NCI-H1048 (cell line): ENCODE measurements at places on chromosomes 1 and 21.
A peak's percentile ranks its signal among the peaks of the same experiment; 100 is the strongest.

GRCh38 chr1:10867914-10868598, 71.6 kb upstream of the CASZ1 start:
- no peak for DNase-seq

GRCh38 chr1:52927212-52928014, at the start of gene SCP2:
TSS of gene SCP2 (plus strand) at chr1:52927276. CDS start at chr1:52927397, 121 bp downstream.
- peak; percentile 53 for DNase-seq

- DNase-seq, result no peak
Observed at GRCh38 chr1:94336991-94337390, 81.2 kb upstream of the ABCD3 start.

DNA sequence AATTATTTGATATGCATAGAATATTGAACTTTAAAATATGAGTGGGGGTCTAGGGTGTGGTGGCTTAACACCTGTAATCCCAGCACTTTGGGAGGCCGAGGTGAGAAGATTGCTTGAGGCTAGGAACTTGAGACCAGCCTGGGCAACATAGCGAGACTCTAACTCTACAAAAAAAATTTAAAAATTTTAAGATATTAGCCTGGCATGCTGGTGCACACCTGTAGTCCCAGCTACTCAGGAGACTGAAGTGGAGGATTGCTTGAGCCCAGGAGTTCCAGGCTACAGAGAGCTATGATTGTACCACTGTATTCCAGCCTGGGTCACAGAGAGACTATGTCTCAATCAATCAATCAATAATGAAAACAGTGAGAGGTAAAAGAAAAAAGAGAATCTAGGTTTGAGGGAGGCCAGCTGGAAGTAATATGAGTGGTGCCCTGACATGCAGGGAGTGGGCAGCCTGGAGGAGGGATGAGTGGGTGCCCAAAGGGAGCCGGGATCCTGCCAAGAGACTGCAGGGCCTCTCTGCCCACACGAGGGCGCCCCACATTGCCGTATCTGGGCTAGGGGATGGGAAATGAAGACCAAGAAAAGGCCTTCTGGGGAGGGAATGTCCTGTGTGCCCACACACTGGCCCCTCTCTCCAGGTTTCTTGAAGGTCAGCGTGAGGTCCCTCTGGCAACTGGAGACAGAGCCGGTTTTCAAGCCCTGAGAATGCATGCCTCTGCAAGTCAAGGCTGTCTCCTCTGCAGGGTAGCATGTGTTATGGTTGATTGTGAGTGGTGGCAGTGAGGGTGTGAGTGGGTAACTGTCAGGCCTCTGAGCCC, 93.9 kb upstream of the PPM1J start:
- peak; percentile 40 for DNase-seq

DNA sequence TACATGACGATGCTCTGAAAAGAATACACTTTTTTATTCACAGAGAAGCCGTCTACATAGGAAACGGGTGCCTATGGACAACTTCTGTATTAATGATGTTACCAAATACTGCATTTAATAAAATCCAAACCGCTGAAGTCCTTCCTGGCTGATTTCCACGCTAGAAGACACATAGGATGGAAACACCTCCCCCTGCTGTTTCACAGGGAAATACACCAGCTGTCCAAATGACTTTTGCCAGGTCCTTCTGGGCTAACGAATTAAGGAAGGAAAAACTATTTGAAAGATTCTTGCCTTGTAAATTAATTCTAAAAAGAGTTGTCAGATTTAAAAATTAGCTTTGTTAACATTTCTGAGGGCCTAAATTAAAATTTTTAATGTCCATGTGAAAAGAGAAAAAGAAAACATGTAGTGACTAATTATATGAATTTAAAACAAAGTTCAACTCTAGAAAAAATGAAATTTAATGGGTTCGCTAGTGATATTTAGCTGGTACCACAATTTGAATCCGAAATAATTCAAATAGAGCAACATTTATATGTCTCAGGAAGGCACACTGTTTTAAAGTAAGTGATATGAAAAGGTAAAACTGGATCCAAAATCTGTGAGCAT, 146.0 kb downstream of the RERE start:
- DNase-seq, result peak; percentile 28

DNA sequence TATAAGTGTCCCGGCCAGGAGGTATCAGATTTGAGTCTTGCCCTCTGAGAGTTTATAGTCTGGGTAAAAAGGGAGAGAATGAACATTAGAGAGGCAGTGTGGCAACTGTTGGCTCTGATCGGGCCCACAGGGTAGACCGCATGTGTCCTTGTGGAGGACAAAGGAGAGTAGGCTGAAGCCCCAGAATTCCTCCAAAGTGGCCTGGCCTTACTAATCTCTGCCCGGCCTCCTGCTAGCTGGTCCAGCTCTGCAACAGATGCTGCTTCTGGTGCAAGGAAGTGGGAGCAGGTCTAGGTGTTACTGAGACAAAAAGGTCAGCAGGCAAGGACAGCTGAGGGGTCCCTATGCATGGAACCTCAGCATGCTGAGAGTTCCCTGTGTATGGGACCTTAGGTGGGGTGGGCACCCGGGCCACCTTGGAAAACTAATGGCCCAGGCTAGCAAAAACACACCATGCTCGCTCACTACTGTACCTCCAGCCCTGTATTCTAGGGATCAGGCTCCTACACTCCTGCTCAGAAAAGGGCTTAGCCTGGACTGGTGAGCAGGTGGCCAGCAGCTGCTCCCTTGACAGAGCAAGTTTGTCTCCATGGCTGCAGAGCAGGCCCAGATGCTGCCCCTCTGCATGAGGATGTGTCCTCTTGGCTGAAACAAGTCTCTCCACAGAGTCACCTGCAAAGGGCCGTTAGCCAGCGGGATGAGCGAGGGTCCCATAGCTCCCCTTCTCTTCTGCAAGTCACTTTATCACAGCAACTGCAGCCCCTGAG, 30.3 kb upstream of the RGS16 start:
- DNase-seq, result no peak

DNA sequence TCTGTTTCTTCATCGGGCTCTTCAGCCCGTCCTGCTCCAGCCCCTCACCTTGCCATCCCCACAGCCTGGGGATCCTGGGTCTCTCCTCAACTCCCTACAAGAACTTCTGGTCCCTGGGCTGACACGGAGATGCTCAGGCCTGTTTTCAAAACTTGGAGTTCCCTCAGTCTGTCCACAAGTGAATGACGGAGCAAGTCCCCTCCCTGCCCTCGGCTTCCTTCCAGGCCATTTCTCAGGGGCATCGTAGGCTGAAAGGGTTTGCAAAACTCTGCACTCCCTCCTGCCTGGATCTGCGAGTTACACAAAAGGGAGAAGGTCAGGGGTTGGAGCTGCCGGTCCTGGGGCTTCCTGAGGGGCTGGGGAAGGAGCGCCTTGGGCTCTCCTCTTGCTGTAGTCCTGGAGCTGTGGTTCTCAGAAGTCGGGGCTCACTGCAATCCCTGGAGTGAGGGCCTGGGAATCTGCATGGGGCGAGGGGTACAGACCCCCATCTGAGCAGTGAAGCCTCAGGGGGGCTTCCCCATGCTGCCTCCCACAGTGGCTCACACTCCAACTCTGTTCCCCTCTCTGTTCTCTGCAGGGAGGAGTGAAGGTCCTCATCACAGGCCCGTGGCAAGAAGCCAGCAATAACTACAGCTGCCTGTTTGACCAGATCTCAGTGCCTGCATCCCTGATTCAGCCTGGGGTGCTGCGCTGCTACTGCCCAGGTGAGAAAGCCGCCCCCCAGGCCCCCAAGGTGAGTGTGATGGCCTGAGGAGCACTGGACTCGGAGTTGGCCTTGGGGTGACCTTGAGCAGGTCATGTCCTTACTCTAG, 100.6 kb upstream of the VAMP3 start:
- DNase-seq, result no peak

- DNase-seq, result no peak
Observed at GRCh38 chr1:151661751-151662150, 49.9 kb downstream of the SNX27 start.

DNA sequence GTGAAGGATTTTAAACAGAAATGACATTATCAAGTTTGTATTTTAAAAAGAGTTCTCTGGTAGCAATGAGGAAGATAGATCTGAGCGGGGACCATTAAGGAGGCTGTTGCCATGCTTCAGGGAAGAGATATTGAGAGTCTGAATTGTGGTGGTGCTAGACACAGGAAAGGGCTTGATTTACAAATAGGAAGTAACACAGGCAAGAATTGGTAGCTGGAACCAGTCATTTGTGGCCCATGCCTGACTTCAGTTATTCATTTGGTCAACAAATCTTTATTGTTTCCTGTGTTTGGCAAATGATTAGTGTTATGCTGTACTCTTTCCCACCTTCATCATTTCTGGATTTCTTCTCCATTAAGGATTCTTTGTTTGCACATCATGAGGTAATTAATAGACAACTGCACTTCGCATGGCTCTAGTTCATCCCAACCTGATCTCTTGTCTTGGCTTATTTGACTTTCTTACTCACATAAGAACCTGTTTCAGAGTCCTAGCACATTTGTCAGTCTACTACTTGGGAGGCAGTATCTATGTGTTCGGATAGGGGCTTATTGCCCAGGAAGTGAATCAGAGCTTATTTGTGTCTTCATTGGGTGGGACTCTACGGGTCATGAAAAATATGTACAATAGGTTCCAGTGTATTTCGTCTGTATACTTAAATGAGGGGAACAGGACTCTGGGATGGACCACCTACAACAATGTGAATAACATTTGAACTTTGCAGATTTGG, 32.3 kb downstream of the EEIG2 start:
- DNase-seq, result no peak

DNA sequence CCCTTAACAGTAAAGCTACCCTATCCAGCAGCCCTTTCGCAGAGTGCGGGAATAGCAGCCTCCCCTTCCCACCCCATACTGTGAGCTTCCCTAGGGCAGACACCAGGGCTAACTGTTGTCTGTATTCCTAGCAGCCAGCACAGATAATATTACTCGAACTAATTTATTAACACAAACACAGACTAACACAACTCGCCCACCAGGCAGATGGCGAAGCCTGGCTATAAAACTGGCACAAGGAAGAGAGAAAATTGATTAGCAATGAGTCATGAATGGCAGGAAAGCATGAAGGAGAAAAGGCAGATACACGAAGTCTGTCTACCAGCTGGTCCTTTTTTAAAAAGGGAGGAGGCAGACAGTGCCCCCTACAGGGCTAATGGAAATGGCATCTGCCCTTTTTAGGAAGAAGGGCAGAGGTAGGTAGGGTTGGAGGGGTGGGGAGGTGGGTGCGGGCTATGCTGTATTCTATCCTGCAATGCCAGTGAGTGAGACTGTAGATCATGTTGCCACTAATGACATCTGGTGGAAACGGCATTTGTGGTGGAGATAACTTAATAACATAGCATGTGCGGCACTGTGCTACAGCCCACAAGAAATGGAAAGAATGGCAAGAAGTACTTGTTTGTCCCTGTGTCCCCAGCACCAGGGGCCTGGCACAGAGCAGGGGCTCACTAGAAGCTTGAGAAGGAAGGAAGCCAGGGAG, 30.6 kb upstream of the CTPS1 start:
- DNase-seq, result no peak

DNA sequence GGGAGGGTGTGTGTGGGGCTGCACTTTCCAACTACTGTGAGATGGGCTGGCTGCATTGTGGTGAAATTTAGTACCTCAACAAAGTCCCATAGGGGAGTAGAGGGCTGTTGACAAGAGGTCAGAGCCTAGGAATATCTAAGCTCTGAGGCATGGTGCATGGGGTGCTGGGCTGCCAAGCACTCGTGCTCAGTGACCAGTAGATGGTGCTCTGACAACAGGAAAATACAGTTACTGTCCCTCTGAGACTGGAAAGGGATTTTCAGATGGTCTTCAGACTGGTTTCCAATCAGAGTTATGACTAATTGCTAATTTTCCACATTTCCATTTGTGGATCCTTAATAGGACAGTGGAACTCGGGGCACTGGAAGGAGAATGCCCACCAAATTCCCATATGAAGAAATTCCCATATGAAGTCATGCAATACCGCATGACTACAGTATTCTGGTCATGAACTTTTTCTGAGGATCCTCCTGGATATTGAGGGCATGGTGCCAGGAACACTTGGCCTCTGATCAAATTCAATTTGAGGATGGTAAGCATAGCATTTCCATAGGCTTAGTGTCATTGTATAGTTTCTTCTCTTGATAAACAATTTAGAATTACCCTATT, 4.1 kb upstream of the CACNA1E start:
- DNase-seq, result peak; percentile 66

GRCh38 chr1:97499667-97500066, 421.2 kb downstream of the DPYD start:
- no peak for DNase-seq

DNA sequence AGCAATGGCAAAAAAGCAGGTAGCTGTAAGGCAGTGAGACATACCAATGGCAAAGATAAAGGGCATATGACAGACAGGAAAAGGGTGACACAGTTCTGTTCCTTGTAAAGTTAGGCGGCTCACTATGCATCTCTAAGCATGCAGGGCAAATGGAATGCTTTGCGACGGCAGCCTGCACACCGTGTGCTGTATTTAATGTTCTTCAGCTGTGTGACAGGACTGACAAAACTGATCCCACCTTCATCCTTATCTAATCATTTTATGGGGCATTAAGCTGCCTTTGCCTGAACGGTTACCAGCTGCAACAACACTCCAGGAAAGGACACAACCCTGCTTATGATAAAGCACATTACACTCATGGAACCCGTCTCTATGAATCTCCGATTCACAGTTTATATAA, 80.5 kb upstream of the VAV3 start:
- no peak for DNase-seq

DNA sequence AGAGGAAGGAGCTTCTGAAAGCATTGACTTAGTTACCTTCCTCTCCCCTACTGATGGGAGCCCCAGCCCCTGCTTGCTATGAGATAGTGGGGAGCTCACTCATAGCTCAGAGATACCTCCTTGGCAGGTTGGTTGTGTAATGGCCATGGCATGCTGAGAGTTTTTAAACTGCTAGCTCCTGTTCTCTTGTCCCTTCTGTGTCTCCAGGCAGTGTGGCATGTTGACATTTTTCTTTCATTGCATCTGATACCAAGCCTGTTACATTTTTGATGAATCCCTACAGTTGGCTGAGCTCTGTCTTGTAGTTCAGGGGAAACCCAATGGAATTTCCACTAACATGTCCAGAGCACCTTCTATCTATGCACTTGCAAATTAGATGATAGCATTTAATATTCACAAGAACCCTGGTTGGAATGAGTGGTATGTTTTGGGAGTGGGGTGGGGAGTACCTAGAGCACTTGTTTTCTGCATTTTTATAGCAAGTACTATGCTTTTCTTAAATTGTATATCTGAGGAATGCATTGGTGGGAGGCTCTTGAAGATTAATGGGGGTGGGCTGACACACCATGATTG, 39.1 kb upstream of the EFCAB14 start:
- DNase-seq, result no peak

GRCh38 chr1:165823552-165824268, 3.7 kb upstream of the UCK2 start:
- DNase-seq, result no peak

DNA sequence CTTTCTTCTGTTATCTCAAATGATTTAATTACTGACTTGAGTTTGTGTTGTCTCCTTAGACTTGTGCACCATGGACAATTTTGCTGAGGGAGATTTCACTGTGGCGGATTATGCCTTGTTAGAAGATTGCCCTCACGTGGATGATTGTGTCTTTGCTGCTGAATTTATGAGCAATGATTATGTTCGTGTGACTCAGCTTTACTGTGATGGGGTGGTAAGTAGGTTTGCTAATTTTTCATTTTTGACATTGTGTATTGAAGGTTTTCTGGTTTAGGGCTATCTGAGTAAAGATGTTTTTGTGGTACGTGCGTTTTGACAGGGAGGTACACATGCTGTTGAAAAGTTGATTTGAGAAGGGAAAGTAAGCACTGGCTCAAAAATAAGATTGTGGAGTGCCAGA, 14.1 kb downstream of the TTC3 start:
- DNase-seq, result no peak
